ENCODE measurements at places on chromosomes 6 and 20. TPM values are rescaled to one million over a fixed set of nuclear protein-coding genes. Genes with fewer than 3 reads are reported as not detected.

OLIG3 gene
- not detected for total RNA-seq

GABRR1 gene
- not detected for total RNA-seq

FAXC gene
- 6.4 TPM for total RNA-seq

SLC26A8 gene
- total RNA-seq = not detected

LRRC73 gene
- 1.4 TPM for total RNA-seq

CALHM5 gene
- total RNA-seq = 0.04 TPM

SAPCD1 gene
- 2.7 TPM for total RNA-seq

AKAP12 gene
- 169 TPM for total RNA-seq

TDRD6 gene
- total RNA-seq = not detected

TMEM74B gene
- total RNA-seq = 3.2 TPM

SPATA25 gene
- 0.28 TPM for total RNA-seq

ADGB gene
- total RNA-seq = not detected

GABBR1 gene
- 3.9 TPM for total RNA-seq

BCAS1 gene
- total RNA-seq = 0.45 TPM

KHDRBS2 gene
- total RNA-seq = not detected

DSP gene
- 32.3 TPM for total RNA-seq

SERAC1 gene
- 3.2 TPM for total RNA-seq

CCDC170 gene
- 0.18 TPM for total RNA-seq

UST gene
- total RNA-seq = 3.3 TPM

CTCFL gene
- total RNA-seq = 0.06 TPM

PDE10A gene
- total RNA-seq = 36.1 TPM

HDGFL1 gene
- not detected for total RNA-seq

LY6G5C gene
- total RNA-seq = 1.6 TPM

Measured in A549 treated with CORT108297 at 1 μM for 4 hours (cell line).